ENCODE measurements at places on chromosomes 7 and 10.

DNA sequence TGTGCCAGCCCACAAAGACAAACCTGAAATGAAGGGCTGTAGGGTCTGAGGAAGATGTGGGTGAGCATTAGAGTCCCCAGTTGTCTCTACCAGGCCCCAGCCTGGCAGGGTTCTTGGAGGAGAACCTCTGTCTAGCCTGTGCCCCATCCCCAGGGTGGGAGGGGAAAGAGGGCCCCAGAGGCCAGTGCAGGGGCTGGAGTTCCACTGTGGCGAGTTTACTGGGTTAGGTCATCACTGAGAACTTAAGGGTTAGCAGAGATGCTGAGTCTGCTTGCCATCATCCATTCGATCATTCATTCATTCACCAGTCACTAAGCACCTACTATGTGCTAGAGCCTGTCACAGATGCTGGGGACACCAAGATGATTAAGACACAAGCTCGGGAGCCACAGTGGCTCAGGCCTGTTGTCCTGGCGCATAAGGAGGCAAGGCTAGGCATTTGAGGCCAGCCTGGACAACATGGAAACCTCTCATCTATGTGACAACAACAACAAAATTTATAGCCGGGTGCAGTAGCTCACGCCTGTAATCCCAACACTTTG lies 2.6 kb downstream of the ANKRD2 start:
- DNase-seq = no peak

GRCh38 chr7:135383525-135384175 lies 126.3 kb downstream of the CNOT4 start:
- DNase-seq = no peak

DNA sequence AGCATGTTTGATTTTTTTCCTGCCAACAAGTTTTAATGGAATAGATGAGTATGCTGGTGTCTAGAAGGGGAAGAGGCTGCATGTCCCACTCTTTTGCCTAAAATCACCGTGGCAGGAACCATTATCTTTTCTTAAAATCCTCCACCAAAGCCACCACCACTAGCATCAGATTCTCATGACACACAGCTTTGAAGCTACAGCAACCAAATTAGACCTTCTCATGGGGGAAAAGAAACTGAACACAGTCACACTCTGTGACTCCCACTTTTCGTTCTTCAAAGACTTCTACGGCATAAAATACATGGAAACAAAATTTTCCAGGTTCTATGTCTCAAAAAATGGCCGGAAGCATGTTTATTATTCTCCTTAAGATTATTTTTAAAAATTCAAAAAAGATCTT lies 81.8 kb downstream of the SGMS1 start:
- no peak for DNase-seq

DNA sequence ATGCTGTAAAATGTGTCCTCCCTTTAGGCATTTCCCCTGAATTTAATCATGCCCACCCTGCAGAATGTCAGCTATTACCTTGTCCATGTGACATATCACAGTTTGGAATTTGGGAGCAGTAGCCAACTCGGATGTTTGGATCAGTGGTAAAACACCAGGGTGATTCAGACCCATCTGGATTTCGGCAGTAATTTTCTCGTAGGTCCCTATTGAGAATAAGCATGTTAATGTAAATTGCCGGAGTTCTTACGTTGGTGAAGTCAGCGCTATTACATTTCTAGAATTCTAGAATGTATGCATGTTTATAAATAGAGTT lies 44.1 kb downstream of the HGF start:
- no peak for DNase-seq

DNA sequence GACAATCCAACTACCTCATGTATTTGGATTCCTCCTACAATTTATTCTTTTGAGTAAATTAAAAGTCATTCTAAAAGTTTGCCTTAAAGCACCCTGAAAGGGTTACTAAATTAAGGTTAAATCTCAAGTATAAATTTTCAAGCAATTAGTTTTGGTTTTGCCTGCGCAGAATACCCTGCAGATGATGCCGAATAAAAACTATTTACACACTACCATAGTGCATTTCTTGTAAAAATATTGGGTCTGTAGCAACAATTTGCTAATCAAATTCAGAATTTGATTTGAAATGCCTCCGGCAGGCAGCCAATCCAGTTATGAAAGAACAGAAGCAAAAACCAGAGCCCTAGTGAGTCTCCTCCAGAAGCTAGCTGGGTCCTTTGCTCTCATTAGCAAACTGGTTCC lies 122.2 kb downstream of the TWIST1 start:
- DNase-seq = no peak

DNA sequence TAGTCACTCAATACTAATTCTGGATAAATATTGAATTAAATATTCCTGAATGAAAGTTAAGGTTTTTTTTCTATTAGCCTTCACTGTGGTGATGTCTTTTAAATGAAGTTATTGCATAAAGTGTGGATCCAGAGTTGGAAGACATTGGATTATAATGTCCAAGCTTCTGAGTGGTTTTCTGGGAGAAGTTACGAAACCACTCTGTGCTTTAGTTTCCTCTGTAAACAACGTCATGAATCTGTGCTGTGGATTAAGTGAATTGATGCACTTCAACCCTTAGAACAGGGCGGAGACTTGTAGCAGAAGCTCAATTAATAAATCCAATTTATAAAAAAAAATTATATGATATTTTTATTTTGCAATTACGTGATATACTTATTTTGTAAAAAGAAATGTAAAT lies 271.7 kb downstream of the BICC1 start:
- no peak for DNase-seq

GRCh38 chr10:55630491-55631056 lies 730.5 kb downstream of the ZWINT start:
- DNase-seq = no peak

- DNase-seq = no peak
Observed at GRCh38 chr7:138907201-138907847, 73.9 kb downstream of the KIAA1549 start.

DNA sequence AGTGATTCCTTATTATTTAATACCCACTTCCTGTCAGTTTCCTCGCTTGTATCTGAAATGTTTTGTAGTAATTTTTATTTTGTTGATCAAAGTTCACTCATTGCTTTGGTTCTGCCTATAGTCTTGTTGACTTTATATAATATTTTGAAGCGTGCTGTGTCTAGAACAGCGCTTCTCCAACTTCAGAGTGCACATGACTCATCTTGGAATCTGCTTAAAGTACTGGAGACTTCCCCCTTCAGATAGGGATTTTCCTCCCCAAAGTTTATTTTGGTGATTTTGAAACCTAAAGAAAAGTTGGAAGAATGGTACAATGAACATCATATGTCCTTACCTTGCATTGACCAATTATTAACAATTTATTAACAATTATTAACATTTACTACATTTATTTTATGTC lies 5.8 kb downstream of the COMTD1 start:
- no peak for DNase-seq

GRCh38 chr7:87032604-87033339 lies 26.7 kb downstream of the ELAPOR2 start:
- DNase-seq = no peak

- DNase-seq = no peak
Observed at GRCh38 chr10:85786401-85786899, 580.1 kb downstream of the GRID1 start.

GRCh38 chr10:24793648-24794379 lies 70.1 kb upstream of the ARHGAP21 start:
- DNase-seq = no peak

- no peak for DNase-seq
Observed at GRCh38 chr7:49635800-49636199, 137.6 kb upstream of the VWC2 start.

GRCh38 chr7:77244222-77244934 lies 44.8 kb upstream of the FGL2 start:
- DNase-seq = no peak

- DNase-seq = no peak
Observed at GRCh38 chr10:109218207-109218606, 705.1 kb downstream of the XPNPEP1 start.

- no peak for DNase-seq
Observed at GRCh38 chr7:141184532-141185190, 110.8 kb downstream of the TMEM178B start.

- DNase-seq = no peak
Observed at GRCh38 chr7:20647908-20648776, 32.7 kb downstream of the ABCB5 start.
